ENCODE measurements at places on chromosomes 5 and 9. TPM values are rescaled to one million over a fixed set of nuclear protein-coding genes. Genes with fewer than 3 reads are reported as not detected.

The PKD2L2 gene
- not detected for total RNA-seq

The SPINK6 gene
- total RNA-seq: not detected

The TMEM252 gene
- total RNA-seq: not detected

The SAXO1 gene
- total RNA-seq: under 0.01 TPM
